ENCODE measurements at places on chromosomes 11 and 22.

- DNase-seq: no peak
Measured at GRCh38 chr11:22454461-22455090, 116.4 kb downstream of the SLC17A6 start.

DNA sequence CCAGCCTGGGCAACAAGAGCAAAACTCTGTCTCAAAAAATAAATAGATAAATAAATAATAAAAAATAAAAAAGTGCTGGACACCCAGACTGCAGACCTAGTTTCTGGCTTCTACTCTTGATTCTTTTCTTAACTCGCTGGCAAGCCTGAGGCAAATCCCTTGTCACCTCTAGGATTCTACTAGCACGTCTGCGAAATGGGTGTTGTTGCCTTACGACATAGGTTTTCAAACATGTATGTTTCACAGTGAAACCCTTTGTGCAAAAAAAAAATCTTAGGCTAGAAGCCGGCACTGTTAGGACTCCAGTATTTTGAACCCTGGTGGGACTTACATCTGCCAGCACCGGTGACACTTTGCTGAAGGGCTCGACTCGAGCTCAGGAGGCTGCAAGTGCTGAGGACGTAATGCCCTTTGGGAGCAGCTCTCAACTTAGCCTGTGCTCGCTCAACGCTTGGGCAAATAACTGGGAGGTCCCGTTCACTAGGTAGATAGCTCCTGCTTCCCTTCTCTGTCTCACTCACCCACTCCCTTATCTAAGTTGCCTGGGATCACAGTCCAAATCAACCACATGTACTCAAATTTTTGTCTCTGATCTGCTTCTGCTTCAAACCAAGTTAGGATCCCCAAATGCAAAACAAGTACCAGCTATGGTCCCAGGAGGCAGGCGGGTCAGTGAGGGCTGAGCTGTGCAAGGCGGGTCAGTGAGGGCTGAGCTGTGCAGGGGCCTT is 34.7 kb upstream of the MYH9 start:
- DNase-seq: no peak

DNA sequence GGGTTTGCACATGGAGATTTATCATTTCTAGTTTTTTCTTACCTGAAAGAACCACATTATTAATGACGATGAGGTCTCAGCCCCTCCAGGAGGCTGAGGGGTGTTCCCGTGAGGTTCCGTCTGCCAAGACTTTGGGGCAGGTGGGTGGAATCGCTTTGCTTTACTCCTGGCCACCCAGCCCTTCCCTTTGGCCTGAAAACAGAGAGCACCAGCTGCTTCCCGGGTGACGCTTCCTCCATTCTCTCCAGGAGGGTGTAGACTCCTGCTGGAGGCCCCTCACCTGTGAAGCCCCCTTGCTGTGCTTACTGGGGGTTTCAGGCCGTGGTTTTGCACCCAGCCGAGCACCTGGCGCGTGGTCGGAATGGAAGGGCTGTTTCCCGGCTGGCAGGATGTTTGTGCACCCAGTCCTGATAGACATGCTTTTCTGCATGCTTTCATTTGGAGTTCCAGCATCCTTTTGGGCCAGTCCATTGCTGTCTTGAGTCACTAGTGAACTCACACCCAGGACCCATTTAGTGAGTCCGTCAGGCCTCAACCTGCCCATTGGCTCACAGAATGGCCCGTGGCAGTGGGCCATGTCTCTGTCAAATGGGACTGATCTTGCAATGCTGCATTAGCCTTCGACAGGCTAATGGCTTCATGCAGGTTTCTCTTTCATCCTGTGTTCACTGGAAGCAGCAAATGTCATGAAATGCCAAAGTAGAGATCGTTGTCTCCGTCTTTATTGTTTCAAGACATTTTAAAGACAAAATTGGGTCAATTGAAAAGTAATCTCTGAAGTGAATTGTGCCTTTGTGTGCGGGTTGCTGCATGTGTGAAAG is 360.8 kb downstream of the TBC1D22A start:
- DNase-seq: no peak

DNA sequence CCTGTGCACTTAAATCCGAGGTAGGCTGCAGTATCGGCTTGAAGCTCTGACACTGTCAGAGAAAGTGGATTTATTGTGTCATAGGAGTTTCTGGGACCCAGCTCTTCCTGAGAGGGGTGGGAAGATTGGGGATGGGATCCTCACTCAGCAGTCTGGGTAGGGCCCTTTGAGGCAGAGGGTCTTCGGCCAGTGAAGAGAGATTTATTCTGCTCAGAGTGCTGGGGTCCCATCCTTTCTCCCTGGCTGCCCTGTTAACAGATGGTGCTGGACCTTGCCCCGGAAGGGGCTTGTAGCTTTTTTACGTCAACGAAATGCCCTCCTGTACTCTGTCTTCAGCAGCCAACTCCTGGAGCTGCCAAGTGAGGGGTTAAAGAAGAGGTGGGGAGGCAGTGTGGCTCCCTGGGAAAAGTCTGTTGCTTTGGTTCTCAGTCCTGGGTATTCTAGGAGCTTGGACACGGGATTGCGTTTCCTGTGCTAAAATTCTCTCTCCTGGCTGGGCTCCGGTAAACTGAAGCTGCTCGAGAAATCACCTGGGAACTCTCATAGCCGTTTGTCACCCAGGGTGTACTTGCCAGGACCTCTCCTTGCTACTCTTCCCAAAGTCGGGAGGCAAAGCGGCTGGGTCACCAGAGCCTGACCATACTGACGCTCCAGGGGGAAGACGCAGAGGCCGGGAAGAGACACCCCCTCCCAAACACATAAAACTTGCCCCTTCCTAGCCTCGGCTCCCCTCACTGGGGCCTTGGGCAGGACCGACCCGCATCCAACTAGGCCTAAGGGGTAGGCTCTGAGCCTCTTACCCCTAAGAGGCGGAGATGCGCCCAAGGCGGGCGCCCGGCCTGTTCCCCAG is 806 bp upstream of the SMDT1 start:
- DNase-seq: no peak

DNA sequence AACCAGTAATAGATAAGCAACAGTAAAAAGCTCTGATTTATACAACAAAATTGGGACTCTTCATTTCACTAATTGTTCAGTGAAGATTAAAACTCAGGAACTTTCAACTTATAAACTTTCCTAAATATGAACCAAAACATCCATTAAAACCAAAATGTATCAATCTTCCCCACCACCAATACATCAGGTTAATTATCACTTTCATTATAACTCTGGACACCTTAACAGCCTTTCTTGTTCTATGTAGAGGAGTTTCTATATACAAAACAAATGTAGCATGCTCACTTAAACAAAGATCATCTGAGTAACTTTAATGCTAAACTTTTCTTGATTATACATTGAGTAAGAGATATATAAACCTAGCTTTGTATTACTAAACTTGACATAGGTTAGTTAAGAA is 74.7 kb downstream of the ST14 start:
- no peak for DNase-seq

DNA sequence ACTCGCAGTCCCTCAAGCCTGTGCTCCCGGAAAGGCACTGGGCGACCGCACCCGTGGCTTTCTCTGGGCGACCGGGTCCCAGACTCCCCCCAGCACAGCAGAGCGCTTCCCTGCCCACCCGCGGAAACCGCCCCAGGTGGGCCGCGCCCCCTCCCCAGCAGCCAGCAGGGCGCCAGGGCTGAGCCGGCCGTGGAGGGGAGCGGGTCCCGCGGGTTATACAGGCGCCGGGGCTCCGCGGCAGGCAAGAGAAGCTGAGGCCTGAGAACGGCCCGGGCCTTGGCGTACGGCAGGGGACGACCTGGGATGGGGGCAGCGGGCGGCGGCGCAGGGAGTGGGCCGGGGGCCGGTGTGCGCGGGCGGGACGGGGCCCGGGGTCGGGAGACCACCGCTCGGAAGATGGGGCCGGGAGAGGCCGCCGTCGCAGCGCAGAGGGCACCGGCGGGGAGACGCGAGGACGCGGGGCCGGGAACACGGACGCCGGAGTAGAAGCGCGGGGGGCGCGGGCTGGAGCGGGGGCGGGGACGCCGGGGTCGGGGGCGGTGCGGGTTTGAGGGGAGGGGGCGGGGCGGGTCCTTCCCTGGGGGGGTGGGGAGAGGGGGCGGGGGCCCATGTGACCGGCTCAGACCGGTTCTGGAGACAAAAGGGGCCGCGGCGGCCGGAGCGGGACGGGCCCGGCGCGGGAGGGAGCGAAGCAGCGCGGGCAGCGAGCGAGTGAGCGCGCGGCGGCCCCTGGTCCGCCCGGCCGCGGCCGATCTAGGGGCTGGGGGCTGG is at the start of gene MDK:
TSS of gene MDK (plus strand) at position 622 of the 771 bp plus-strand sequence. CDS start 389 bp downstream, outside the sequence.
- no peak for DNase-seq

- no peak for DNase-seq
Measured at GRCh38 chr11:78312712-78313111, 104.9 kb downstream of the GAB2 start.

- DNase-seq: no peak
Measured at GRCh38 chr11:116614306-116615210, 158.2 kb downstream of the BUD13 start.

GRCh38 chr11:108751444-108751843 is 86.6 kb downstream of the DDX10 start:
- DNase-seq: no peak

- DNase-seq: no peak
Measured at GRCh38 chr11:43404836-43405479, 46.2 kb downstream of the TTC17 start.

DNA sequence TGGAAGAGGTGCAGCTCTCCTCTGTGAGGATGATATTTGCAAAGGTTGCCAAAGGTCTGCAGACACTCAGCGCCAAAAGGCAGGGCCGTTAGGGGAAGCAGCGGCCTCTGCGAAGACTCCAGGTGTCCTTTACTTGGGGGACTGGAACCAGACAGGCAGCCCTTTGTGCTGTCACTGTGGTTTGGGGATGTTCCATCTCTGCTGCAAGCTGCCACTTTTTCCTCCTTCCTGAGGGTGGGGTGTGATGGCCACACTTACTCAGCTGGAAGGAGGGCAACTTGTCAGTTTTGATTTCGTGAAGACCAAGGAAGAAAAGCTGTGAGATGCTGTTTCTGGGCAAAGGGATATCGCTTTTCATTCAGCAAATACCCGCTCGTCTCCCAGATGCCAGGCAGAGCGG is 96.5 kb upstream of the PRR5 start:
- no peak for DNase-seq

GRCh38 chr22:30044369-30044768 is 35.9 kb upstream of the HORMAD2 start:
- DNase-seq: no peak

DNA sequence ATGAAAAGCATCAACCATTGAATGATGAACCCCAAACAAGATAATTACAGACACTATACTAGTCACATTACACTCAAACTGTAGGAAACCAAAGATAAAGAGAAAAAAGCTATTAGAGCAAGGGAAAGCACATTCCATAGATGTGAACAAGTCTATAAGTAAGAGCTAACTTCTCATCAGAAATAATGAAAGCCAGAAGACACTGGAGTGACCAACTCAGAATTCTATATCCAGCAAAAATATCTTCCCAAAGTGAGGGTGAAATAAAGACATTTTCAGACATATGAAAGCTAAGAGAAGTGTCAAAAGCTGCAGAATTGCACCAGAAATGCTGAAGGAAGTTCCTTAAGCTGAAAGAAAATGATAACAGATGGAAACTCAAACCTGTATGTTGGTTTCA is 17.3 kb downstream of the FCHSD2 start:
- no peak for DNase-seq

All from CD8-positive, alpha-beta memory T cell (primary cell).